CD4-positive, alpha-beta memory T cell (primary cell): ENCODE measurements at places on chromosomes 16 and 17.

GRCh38 chr17:21250854-21251253 is 2.4 kb downstream of the NATD1 start:
- DNase-seq = no peak

- DNase-seq = no peak
Measured at GRCh38 chr17:66485309-66485947, 183.0 kb downstream of the PRKCA start.

- no peak for DNase-seq
Measured at GRCh38 chr16:12255919-12256665, 279.6 kb downstream of the SNX29 start.

GRCh38 chr17:76687298-76688164 is 23.2 kb downstream of the MXRA7 start:
- no peak for DNase-seq

DNA sequence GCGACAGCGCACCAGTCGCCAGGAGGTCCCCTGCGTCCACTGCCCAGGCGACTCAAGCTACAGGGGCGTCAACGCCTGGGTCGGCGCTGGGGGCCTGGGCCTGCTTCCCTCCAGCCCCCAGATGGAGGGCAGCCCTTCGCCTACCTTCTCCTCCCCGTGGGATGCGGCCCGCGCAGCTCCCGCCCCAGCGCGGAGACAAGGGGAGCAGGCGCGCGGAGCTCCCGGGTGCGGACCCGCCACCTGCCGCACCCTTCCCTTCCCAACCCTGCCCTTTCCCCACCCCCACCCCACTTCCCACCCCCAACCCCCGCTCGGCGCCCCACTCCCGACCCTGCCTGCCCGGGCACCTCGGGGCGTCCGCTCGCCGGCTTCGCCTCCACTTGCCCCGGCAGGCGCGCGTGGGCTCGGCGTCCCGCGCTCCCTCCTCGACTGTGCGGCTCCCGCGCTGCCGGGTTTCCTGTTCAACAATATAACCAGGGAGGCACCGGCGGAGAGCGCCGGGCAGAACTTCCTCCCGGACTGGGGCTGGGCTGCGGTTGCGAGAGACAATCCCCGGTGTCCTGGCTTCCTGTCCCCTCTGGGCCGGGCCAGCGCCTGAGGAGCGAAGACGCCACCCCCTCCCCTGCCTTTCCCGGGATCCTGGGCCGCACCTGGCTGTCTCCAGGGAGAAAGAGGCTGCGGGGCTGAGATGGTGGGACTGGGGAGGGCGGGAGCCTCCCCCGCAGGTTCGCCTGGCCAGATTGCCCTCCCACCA is at the start of gene ARHGAP27:
Gene ARHGAP27, minus strand, starts transcription at position 466 of the 754 bp plus-strand sequence. CDS start 2,591 bp downstream, outside the sequence.
- DNase-seq = peak; percentile 22

- no peak for DNase-seq
Measured at GRCh38 chr17:12068946-12069345, 48.3 kb downstream of the MAP2K4 start.

DNA sequence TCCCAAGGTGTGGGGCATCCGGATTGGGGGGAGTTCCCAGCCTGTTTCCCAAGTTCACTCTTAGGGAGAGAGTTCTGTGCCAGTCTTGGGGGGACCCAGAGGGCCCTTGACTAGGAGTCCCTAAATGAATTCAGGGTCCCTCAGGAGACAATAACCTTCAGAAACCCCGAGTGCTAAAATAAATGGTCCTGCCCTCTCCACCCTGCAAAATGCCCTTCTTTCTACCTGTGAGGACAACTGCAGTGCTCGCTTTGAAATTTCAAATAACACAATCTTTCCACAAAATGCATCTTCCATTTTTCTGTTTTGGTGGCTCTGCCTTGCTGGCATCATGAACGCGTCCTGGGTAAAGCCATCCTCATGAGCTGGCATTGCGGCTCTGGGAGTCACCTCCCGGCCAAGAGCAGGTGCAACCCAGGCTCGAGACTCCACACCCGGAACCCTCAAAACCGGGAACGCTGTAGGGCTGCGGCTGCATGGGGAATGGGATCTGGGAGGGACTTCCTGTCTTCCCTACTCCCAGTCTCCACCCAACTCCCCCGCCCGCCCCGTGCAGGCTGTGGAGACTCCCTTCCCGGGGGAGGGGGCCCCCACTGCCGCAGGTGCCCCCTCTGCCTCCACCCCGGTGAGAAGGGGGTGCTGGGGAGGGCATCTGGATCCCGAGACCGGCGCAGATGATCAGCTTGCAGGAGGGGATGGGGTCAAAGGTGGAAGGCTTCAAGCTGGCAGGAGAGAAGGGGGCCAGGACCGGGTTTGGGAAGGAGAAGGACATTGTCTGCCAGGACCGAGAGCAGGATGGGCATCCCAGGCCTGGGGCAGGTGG is at the start of gene ZNF205:
Gene ZNF205, plus strand, starts transcription at position 529 of the 823 bp plus-strand sequence. CDS start 845 bp downstream, outside the sequence.
- DNase-seq = no peak

- DNase-seq = no peak
Measured at GRCh38 chr17:887551-888209, 91.9 kb downstream of the NXN start.

GRCh38 chr17:30413109-30413508 is 34.4 kb downstream of the CPD start:
- DNase-seq = no peak

GRCh38 chr17:44283344-44284023 is 15.5 kb upstream of the SLC4A1 start:
- DNase-seq = no peak

GRCh38 chr16:23113185-23113584 is 36.1 kb downstream of the USP31 start:
- DNase-seq = no peak

GRCh38 chr16:5478036-5478435 is 380.4 kb upstream of the EEF2KMT start:
- DNase-seq = no peak

GRCh38 chr17:58960068-58960467 is 146.6 kb downstream of the TRIM37 start:
- no peak for DNase-seq

DNA sequence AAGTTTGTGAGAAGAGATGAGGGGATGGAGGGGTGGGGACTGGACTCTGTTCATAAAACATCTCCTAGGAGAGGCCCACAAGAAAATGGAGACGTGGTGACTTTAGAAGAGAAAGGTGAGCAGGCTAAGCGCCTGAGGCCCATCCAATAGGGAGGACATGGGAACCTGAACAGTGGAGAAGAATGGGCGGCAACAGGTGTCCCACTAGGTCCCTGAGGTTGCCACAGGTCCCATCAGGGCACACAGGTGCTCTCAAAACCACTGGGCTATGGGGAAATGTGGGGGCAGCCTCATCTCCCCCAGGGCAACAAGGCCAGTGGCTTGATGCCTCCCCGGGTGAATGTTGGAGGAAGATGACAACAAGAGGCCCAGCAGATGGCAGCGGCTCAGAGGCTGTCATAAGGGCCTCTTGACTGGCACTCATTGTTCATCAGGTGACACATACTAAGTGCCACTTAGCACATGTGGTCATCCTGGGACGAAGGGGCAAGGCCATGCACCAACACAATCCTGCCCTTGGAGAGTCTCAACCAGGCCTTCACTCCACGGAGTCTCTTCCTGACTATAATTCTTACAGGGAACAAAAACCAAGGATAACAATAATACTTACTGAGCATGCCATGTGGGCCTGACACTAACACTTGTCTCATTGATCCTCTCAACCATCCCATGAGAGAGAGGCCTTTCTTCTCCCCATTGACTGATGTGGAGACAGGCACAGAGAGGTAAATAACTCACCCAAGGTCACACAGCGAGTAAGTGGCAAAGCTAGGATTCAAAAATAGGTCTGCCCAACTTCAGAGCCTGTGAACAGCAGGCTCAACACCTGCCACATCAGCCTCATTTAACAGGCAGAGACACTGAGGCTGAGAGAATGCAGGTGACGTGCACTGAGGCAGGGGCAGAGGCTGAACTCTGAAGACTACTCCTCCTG is 38.0 kb downstream of the CUEDC1 start:
- no peak for DNase-seq

DNA sequence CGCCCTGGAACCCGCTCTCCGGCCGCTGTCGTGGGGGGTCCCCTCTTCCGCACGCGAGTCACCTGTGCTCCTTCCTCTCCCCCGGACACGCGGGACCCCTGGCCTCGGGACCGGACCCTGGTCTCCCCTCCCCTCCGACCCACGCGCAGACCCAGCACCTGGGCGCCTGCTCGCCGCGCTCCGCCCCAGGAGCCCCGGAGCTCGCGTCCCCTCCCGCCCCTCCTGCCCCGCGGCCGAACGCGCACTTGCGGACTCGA is 762 bp downstream of the RAB40B start:
- DNase-seq = no peak

- no peak for DNase-seq
Measured at GRCh38 chr16:81544700-81545271, 100.2 kb downstream of the CMIP start.

DNA sequence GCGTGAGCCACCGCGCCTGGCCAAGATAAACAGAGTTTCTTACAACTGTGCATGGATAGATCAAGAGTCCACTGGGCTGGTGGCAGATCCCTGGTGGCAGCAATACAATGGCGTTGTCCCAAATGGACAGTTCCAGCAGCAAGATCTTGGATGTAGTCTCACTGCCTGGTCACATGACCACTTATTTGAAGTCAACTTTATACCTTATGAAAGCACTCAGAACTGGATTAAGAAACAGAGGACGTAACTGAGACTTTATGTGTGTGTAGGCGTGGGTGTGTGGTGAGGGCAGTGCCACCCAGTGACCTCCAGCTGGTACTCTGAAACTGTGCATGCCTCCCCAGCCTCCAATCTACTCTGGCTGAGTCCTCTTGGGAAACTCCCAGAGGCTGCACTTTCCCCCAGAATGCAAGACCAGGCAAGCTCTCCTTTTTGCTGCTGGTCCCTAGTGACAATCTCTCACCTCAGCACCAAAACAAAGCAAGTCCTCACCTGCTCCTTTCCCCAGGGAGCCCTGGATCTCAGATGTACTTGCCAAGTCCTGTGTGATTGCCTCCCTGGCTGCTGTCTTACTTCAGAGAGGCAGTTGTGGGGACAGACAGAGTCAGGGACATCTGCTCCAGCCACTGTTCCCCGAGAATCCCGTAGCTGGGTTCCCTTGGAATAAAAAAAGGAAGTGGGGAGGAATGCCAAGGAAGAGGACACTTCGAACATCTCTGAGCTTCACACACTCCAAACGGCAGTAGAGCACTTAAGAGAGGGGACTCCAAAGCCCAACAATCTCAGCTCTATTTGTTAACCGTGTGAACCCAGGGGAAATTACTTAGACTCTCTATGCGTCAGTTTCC is 11.7 kb upstream of the ST6GALNAC2 start:
- DNase-seq = no peak

DNA sequence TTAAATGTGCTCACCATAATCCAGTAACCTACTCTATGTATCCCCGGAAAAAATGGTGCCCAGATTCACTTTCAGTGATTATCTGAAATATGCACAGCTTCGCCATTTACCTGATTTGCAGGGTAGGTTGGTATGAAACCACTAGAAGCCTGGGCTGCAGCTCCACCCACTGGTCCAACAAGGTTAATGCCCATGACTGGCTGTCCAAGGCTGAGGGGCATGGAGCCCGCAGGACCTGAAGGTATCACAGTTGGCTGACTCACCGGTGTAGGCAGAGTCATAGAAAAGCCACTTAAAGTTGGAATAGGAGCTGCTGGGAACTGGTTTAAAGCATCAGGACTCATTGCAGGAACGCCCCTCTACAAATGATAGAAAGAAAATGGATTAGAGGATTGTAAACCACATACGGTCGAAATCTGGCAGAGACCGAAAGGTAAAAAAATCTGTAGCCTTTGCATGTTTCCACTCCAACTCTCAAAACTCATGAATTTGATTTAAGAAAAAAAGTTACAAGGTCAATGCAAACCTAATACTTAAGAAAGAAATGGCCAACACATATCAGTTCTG is 38.6 kb downstream of the SYNRG start:
- no peak for DNase-seq

GRCh38 chr17:2903193-2903974 is 107.1 kb downstream of the RAP1GAP2 start:
- no peak for DNase-seq

DNA sequence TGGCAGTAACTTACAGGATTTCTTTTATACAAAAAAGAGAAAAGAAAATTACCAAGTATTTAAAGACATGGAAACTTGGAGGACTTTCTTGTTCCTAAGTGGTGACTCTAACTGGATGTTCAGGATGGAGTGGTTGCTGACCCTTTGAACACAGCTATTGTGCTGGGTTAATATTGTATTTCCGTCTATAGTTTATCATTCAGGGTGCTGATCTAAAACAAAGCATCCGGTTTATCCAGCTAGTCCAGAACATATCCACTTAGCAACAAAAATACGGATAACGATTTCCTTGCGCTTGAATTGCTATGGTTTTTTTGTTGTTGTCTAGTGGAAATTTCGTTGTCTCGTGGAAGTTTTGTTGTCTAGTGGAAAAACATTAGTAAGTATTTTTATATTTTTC is 38.2 kb downstream of the SNTB2 start:
- DNase-seq = no peak
